Body of pancreas (tissue), 4 donors: ENCODE measurements at places on chromosomes 7 and 10. TPM values are rescaled to one million over a fixed set of nuclear protein-coding genes. Genes with fewer than 3 reads are reported as not detected.

DNA sequence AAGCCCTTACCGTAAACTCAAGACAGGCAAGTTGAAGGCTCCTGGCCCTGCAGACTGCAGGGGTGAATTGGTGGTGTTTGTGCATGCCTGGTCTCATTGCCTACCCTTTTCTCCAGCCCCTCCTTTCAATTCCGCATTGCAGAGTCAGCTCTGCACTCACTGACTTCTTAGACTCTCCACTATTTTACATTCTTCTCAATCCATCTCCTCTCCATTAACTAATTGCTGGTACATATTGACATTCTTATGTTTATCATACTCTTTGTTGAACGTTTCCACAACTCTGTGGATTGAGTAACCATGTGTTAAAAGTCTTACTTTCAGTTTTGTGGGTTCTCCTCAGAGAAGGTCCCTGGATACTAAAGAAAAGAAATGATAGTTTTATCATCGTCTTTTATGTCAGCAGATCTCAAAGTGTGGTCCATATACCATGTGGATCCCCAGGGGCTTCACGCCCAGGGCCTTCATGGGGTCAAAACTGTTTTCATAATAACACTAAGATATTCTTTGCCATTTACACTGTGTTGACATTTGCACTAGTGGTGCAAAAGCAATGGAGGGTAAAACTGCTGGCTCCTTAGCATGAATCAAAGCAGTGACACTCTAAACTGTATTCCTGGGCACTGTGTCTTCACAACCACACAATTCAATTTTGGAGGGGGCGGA lies 135.4 kb upstream of the FZD1 start:
- no peak for DNase-seq

- no peak for DNase-seq
Observed at GRCh38 chr10:15420858-15421257, 49.8 kb upstream of the FAM171A1 start.

DNA sequence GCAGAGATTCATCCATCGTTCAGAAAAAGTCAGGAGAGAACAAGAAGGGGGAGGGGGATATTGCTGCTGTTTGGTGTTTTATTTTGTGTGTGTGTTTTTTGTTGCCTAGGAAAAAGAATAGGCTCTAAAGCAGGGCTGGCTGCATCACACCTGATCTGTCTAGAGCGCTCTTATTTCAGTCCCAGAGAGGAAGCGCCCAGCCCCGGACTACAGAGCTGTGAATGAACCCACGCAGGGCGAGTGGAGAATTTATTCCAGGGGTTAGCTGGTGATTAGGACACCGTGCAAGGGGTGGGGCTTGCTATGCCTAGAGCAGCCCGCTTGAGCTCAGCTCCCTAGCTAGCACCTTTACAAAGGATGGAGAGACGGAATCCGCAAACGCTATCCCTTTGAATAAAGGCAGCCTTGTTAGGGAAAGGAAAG lies 621 bp upstream of the FAM13C start:
- peak; percentile 44 for DNase-seq

DNA sequence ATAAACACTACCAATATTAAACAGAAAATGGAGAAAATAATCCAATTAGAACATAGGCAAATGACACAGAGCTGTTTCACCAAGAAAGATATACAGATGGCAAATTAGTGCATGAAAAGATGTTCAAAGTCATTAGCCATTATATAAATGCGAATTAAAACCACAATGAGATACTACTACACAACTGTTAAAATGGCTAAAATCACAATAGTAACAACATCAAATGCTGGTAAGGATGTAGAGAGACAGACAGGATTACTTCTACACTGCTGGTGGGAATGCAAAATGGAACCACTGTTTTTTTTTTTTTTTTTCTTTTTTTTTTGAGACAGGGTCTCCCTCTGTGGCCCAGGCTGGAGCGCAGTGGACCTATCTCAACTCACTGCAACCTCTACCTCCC lies 114.9 kb upstream of the RHEB start:
- DNase-seq: no peak

- DNase-seq: no peak
Observed at GRCh38 chr7:135186841-135187253, 16.3 kb upstream of the CYREN start.

DNA sequence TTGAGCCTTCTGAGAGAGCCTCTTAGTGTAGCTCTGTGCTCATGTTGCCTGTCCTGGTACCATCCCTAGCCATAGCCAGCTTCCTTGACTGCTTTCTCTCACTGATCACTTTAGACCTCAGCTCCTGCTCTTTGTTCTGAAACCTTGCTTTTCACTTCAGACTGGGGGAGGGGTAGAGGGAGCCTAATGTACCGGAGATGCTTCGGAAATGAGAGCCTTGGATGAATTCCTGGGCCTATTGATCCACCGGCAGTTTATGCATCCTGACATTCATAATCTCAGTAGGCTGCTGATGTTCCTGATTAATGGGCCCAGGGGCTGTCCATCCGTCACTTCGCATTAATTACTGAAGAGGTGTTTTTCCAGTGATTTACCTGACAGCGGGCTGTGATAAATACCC lies 38.8 kb downstream of the R3HCC1L start:
- DNase-seq: no peak

DNA sequence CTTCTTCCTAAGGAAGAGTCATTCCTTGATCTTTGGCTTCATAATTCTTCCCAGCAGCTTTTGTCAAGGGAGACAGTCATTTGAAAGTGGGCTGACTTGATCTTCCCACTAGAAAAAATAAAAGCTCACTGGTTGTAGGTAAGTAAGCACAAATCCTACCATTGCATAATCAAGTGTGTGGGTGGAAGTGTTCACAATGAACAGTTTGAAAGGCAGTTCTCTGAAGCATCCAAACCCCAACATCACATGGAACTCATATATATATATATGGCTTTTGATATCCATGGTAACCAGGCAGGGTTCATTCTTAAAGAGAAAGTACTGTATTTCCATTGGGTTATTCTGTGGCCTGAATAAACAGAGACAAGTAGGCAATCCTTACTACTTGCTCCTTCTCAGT lies 51.6 kb downstream of the ARMH3 start:
- no peak for DNase-seq

DNA sequence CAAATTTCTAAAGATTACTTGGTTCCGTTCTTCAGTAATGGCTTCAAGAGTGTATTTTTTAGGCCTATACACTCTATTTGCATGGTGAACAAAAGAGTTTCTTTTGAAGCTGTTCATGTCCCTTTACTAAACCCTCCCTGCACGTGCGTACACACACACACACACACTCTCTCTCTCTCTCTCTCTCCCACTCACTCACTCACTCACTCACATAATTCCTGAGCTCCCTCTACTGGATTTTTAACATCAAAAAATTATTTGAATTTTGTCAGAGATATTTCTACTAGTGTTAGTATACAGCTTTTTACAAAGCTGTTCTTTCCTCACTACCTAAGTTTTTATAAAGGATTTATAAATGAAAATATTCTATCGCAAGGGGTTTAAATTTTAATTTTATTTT lies 85.9 kb downstream of the UBE3C start:
- DNase-seq: peak; percentile 8

DNA sequence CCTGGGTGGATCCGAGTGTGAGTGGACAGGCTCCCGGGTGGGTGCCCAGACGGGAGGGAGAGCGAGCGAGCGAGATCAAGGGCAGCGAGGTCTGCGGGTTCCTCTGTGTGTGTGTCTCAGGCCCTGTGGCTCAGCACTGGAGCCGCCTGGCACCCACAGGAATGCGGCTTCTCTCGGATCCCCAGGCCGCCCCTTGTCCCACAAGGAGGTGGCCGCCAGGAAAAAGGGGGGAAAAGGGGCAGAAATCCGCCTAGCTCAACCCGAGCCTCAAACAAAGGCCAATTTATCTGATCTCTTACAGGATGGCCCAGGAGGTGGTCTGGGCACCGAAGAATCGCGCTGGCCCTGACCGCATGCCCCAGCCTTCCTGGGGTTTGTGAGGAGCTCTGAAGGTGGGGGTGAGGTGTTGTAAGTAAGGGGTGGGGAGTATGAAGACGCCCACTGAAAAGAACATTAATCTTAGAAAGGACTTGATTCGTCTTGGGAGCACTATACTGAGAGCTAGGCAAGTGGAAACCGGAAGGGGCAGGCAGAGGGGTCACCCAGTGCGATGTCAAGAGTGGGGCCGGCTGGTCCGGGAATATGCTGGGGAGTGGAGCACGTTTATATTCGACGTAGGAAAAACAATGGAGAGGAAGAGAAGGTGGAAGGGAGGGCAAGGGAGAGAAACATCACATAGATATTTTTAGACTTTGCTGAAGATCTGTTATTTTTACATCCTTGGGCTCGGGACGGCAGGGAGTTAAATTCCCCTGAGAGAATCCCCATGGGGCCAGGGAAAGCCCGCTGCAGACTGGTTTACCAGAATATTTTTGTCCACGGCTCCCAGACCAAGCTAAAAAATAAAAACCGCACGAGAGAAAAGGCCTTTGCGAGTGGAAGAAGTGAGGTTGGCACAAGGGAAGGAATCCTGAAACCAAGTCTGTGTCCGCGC lies 7.2 kb downstream of the DLX5 start:
- no peak for DNase-seq

- DNase-seq: peak; percentile 40
Observed at GRCh38 chr10:19815731-19816410, 361 bp upstream of the PLXDC2 start.

- DNase-seq: no peak
Observed at GRCh38 chr7:70540641-70541040, 591.3 kb upstream of the GALNT17 start.

DNA sequence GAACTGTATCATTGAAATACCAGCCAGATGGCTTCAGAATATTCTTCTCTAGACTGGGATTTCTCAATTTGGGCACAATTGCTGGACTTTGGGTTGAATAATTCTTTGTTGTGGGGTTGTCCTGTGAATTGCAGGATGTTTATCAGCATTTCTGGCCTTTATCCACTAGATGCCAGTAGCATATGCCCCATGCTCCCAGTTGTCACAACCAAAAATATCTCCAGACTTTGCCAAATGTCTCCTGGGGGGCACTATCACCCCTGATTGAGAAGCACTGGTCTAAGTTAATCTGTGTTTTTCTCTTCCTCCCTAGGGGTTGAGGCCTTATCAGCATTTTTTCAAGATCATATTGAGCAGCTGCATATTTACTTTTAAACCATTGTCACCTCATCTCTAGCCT lies 204.9 kb upstream of the SP8 start:
- DNase-seq: no peak

GRCh38 chr10:32367793-32368453 lies 21.0 kb upstream of the EPC1 start:
- DNase-seq: peak; percentile 78

Gene AGBL3
- total RNA-seq: 0.33 TPM

Gene FAM25A
- not detected for total RNA-seq

Gene VGF
- 3.0 TPM for total RNA-seq

Gene SLC29A3
- 5.2 TPM for total RNA-seq

Gene ZMYND11
- total RNA-seq: 37.6 TPM

Gene SERPINE1
- 20.2 TPM for total RNA-seq

Gene NME8
- not detected for total RNA-seq

Gene NODAL
- total RNA-seq: not detected

Gene CYP3A4
- 0.99 TPM for total RNA-seq
